ENCODE measurements at places on chromosomes 12 and 14.

GRCh38 chr14:76576047-76576741 lies 185.1 kb upstream of the VASH1 start:
- no peak for DNase-seq

DNA sequence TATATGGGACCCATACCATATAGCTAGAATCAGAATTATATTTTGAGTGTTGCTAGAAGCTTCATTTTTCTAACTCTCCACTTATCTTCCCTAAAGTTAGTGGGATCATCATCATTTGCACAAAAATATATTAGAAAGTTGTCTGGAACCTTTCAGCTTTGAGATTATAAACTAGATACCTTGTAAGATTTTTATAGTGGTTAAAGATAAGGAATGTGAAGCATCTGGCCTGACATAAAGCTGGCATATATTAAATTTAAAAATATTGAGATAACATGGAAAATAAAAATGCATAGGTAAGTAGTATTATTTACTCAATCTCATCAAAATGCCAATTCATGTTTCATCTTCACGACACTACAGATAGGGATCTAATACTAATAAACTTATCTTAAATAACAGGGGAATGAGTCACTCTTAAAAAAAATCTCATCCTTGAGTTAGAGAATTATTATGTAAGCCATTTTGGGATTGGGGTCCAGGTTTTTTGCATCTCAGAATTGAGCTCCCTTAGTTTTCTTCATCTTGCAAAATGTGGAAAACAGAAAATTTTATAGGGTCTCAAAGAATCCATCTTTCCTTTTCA lies 318.5 kb downstream of the KCNC2 start:
- no peak for DNase-seq

- DNase-seq, result no peak
Observed at GRCh38 chr14:75972801-75973421, 8.9 kb downstream of the TGFB3 start.

DNA sequence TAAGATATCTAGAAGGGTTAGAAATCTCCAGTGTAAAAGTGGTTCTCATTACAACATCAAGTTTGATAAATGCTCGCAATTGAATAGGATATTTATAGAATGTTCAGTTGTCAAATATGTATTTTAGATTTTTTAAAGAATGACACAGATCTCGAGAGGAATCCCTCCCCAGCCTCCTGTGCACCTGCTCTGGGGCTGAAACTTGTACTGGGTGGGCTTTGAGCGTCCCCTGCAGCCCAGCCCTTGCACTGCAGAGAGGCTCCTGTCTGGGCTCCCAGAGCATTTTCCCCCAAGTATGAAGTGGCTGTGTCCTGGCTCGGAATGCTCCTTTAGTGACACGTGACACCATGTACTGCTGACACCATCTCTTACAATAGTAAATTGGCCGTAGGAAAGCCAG lies 499.6 kb downstream of the TMEM121 start:
- no peak for DNase-seq

GRCh38 chr14:68341411-68342212 lies 451.3 kb downstream of the ZFP36L1 start:
- no peak for DNase-seq

- no peak for DNase-seq
Observed at GRCh38 chr14:104001003-104001402, 58.7 kb upstream of the RD3L start.

DNA sequence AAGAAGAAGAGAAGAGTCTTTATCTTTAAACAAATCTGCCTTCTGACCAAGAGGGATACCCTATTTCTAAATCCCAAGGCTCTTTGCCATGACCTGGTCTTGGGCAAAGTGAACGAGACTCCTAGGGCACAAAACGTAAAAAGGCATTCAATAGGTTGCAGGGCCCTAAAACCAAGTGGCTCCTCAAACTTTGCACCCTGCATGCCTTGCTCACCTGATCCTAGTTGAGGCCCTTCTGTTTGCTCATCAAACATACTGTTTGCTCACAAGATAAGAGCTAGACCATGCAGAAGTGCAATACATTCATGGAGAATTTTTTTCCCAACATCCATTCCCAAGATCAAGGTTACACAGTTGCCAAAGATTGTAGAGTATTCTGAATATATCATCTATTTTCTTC lies 7.9 kb upstream of the PRH1 start:
- DNase-seq, result no peak

GRCh38 chr12:6852651-6853354 lies 853 bp downstream of the USP5 start:
- DNase-seq, result peak; percentile 79

Data from activated T-cell treated with anti-CD3 and anti-CD28 coated beads, Interleukin-2, amount 50 U/mL, for 48 hours (primary cell).